ENCODE measurements at places on chromosomes 2 and 18. TPM values are rescaled to one million over a fixed set of nuclear protein-coding genes. Genes with fewer than 3 reads are reported as not detected.
A peak's percentile ranks its signal among the peaks of the same experiment; 100 is the strongest.

DNA sequence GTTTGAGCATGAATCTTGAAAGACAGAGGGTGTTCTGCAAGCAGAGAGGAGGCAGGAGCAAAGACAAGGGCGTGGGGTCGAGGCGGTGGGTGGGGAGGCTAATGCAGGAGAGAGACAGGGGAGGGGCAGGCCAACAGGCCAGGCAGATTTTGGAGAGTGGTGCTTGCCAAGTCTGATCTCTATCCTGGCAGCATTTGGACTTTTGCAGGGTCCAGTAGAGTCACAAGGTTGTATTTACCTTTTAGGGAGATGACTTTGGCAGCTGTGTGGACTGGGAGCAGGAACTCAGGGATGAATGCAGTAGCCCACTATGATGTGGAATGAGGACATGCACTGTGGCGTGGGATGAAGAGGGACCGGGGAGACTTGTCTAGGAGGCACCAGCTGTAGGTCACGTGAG is 15.7 kb upstream of the CEP192 start:
- DNase-seq = no peak

GRCh38 chr2:157327621-157328500 is 2.2 kb upstream of the ERMN start:
- DNase-seq = peak; percentile 62

Gene CENPA
- polyA plus RNA-seq = 15.8 TPM

GRCh38 chr18:63585988-63586387 is 1.2 kb upstream of the SERPINB13 start:
- DNase-seq = no peak

DNA sequence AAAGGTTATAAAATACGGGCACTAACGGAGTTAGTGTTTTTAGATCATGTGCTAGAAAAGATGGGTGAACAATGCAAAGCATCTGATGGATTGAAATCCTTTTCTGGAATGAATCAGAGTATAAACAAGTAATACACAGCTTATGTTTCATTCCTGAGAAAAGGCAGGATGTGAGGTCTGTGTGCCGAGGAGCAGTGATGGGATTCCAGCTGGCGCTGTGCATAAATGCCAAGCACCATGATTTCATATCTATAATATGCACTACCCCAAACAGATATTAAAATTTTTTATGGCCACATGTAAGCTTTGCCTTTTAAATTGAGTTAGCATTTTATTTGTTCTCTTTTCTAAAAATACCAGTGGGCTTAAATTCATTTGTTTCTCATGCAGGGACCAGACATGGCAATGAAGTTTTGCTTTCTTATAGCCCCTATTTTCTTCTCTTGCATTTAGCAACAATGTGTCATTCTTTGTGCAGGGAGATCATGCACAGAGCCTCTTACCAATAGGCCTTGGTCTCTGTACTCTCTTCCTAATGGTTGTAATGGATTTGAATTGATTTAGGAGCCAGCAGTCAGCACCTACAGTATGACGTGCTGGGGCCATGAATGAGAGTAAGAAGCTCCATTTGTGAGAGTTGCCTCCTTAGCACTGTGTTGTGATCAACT is 323.9 kb downstream of the SLC8A1 start:
- no peak for DNase-seq

- DNase-seq = no peak
Observed at GRCh38 chr18:10298346-10298745, 156.1 kb upstream of the APCDD1 start.

GRCh38 chr2:66832646-66833435 is 397.9 kb downstream of the MEIS1 start:
- DNase-seq = no peak

Gene DPYSL5
- polyA plus RNA-seq = 8.5 TPM

Gene DSG1
- 0.18 TPM for polyA plus RNA-seq

DNA sequence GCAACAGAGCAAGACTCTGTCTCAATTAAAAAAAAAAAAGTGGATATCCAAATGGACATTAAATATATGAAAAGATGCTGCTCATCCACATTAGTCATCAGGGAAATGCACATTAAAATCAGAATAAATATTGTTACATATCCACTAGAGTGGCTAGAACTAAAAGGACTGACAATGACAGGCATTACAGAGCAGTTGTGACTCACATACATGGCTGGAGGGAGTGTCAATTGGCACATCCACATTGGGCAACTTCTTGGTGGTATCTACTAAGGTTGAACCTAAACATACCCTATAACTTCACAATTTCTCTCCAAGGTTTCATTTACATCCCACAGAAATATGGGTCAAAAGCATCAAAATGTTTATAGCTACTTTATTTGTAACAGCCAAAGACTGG is 14.0 kb upstream of the DNER start:
- no peak for DNase-seq

Gene COA5
- polyA plus RNA-seq = 81.5 TPM

DNA sequence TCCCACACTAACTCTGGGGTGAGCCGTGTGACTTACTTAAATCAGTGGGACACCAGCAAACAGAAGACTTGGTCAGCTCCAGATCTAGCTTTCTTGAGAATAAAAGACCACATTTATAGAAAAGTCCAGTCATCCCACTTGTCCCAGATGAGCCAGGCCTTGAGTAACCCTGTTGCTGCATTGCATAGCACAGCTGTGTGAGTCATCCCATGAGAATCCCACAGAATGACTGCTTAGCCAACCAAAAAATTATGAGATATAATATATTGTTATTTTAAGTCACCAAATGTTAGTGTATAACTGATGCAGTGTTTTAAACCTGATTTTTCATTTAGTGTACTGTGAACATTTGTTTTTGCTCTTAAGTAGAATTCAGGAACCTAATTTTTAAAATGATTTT is 94.2 kb upstream of the FSHR start:
- DNase-seq = no peak

Gene ANKRD30B
- polyA plus RNA-seq = 0.15 TPM

GRCh38 chr2:64342195-64343099 is 111.5 kb upstream of the LGALSL start:
- no peak for DNase-seq

DNA sequence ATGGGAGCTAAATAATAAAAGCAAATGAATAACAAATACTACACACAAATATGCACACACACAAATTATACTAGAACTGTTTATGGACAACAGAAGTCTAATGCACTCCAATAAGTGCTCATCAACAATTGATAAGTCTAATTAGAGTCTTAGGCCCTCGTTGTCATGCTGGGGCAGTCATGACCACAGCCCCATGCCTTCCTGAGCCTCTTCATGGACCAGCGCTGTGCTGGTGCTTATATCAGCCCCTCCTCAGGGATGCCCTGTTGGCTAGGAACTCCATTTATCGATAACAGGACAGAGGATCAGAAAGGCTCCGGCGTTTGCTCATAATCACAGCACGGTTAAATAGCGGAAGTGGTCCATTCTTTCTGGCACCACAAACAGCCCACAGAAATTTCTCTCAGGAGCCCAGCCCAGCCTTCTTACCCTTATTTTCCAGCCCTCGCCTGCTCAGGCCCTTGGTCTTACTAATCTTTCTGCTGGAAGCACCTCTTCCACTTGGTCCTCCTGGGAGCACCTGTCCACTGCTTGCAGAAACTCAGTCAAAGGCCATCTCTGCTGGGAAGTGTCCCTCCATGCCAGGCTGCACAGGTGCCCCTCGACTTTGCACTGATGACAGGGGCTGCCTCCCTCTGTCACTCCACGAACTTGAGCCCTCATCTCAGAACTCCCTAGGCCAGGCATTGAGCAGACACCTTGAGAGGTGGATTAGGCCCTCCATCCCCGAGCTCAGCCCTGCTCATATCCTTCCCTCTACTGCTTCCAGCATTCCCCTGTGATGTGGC is 500.2 kb upstream of the HS6ST1 start:
- no peak for DNase-seq

DNA sequence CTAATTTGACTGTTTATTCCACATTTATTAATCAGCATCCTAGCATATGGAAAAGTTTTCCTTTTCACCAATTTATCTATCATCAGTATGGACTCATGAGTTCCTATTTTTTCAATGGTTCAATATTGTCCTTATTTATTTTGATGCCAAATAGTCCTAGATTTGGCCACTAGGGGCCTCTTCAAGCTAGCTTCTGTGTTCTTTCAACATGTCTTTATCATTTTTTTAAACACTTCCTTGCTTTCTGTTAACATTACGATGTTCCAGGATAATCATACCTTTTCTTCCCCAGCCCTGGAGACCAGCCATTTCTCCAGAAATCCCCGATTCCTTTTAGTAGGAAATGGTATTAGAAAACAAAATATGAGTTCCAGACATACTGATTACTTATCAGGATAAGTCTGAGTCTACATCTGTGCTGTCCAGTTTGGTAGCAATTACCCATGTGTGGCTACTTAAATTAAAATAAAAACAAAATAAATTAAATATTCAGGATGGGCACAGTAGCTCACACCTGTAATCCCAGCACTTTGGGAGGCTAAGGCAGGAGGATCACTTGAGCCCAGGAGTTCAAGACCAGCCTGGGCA is 70.6 kb downstream of the RPE start:
- no peak for DNase-seq

Gene SERPINB3
- 0.11 TPM for polyA plus RNA-seq

Gene PROKR1
- polyA plus RNA-seq = 0.15 TPM

- DNase-seq = no peak
Observed at GRCh38 chr2:30655660-30656059, 151.6 kb downstream of the CAPN13 start.

- no peak for DNase-seq
Observed at GRCh38 chr2:168962636-168963035, 61.5 kb downstream of the G6PC2 start.

Gene ABCG8
- polyA plus RNA-seq = 1.2 TPM

Gene CHRNA1
- polyA plus RNA-seq = 12.3 TPM

DNA sequence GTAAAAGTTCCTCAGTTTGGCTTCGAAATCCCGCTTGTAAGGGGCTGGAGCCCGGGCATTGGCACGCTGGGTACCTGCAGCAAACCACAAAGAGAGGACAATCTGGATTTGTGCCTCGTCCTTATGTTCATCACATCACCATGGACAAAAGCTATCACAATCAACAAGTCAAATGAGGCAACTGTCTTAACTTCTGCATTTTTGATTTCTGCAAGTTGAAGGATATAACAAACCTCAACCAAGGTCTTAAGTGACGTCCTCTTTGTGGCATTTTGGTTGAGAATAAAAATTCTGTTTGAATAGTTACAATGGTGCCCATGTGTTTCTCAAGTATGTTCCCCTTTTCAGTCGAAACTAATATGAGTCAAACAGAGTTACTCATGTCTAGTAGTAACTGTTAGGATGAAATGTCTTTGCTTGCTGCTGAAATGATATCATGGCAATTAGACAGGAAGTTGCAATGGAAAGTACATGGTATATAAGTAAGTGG is 70.8 kb upstream of the STK17B start:
- no peak for DNase-seq

GRCh38 chr2:202116691-202117090 is 43.6 kb downstream of the KIAA2012 start:
- DNase-seq = no peak

DNA sequence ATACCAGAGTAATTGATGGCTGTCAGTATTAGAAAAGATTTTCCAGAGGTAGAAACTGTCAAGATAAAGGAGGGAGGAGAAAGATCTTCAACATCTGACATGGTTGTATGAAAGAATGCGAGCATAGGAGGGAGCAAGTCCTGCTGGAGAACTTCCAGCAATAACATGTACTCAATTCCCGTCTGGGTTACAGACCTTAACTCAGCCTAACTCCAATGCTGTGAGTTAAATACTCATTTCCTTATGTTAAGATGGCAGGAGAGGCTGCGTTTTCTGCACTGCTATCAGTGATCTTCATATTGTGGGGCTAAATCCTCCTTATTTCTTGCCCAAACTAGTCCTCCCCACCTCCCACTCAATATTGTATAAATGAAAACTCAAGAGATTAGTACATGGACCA is 6.7 kb upstream of the CERS6 start:
- DNase-seq = no peak

Gene LDLRAD4
- 10.4 TPM for polyA plus RNA-seq

Gene DLGAP1
- polyA plus RNA-seq = 4.8 TPM

Gene BCL2
- polyA plus RNA-seq = 21.6 TPM

- no peak for DNase-seq
Observed at GRCh38 chr2:237563816-237564215, 2.6 kb upstream of the PRLH start.

Gene SKA1
- 6.5 TPM for polyA plus RNA-seq

DNA sequence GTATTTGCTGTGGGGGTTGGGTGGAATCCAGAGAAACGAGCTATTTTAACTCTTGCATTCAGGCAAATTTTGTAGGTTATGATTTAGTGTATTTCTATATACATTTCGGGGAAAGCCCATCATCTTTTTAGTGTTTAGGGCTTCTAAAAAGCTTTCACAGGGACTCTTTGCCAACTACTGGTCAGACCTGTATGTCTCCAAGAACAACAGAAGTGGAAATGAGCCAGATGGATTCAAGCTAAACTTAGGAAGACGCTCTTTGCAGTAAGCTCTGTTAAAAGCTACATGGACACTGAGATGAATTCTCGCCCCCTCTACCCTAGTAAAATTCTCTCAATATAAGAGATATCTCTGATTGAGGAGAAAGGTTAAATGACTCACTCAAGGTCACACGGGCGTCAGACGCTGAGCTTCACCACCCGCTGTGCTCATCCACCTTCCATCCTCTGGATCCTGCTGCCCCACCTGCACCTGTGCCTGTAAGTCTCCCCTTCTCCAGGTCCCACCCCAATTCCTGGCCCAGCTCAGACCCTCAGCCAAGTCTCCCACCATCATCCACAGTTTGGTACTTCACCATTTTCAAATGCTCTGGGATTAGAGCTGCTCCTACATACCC is 85.6 kb downstream of the MARCHF4 start:
- DNase-seq = no peak

DNA sequence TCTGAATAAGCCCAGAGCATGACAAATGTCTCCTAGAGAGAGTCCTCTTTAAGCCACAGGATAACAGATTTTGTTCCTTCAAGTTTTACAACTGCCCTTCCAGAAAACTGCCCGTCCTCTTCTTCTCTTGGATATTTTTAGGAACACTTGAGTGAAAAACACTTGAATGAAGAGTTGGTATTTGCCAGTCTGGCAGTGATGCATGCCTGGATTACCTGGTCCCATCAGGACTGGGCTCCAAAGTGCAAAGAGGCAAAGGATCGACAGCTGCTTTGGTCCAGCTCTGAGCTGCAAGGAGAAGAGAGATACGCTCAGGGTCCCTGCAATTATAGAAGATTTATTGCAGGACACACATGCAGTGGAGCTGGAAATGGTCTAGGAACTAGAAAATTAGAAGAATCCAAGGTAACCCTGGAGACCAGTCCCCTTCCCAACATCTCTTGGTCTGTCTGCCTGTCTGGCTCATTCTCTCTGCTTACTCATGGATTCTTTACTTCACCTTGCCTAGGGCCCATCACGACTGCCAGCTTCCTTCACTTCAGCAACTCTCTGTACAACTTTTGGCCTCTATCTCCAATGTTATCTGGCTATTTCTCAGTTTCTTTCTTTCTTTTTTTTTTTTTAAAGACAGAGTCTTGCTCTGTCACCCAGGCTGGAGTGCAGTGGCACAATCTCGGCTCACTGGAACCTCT is 112.1 kb upstream of the SIX2 start:
- no peak for DNase-seq

Gene INSIG2
- polyA plus RNA-seq = 27.2 TPM

Gene NRP2
- 70.1 TPM for polyA plus RNA-seq

DNA sequence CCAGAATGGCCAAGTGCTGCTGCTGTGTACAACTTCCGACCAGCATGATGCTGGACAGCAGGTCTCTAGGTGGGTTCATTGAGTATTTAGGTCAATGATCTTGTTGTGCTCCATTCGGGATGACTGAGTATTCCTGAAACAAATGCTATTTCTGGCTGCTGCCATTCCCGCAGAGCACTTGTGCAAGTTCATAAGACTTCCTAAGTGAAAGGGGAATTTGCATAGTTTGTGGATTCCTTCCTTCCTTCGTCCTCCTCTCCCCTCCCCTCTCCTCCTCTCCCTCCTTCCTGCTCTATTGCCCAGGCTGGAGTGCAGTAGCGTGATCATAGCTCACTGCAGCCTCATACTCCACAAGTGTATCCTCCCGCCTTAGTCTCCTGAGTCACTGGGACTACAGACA is 40.4 kb downstream of the LDLRAD4 start:
- no peak for DNase-seq

Data from left renal pelvis (tissue), 4 donors.